ENCODE measurements at places on chromosomes 2 and 18. TPM values are rescaled to one million over a fixed set of nuclear protein-coding genes. Genes with fewer than 3 reads are reported as not detected.

Gene DTNA
- 208 TPM for total RNA-seq

Gene CHRNG
- not detected for total RNA-seq

Gene GCG
- not detected for total RNA-seq

Gene VRK2
- 20.0 TPM for total RNA-seq

Gene ZSWIM2
- total RNA-seq: not detected

Gene FHL2
- 467 TPM for total RNA-seq

Gene CNGA3
- total RNA-seq: not detected

Gene HOXD13
- total RNA-seq: not detected

Gene CAPN14
- 0.16 TPM for total RNA-seq

- no peak for DNase-seq
These were observed 3.6 kb upstream of the GYPC start for GRCh38 chr2:126652323-126652891.

DNA sequence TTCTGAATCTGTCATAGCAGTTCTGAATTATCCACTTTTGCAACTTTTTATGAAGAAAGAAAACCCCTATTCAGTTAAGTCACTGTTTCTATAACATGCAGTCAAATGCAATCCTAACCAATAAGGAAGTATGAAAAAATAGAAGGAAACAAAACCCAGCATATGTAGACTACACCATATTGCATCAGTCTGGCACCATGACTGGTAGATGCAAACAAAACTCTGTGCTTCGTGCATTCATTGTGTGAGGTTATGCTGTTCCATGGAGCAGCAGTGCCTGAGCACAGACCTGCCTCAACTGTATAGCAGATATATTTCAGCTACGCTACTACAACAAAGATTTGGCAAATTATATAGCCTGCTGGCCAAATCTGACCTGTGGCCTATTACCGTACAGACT lies 325.5 kb downstream of the LRP1B start:
- DNase-seq: no peak

DNA sequence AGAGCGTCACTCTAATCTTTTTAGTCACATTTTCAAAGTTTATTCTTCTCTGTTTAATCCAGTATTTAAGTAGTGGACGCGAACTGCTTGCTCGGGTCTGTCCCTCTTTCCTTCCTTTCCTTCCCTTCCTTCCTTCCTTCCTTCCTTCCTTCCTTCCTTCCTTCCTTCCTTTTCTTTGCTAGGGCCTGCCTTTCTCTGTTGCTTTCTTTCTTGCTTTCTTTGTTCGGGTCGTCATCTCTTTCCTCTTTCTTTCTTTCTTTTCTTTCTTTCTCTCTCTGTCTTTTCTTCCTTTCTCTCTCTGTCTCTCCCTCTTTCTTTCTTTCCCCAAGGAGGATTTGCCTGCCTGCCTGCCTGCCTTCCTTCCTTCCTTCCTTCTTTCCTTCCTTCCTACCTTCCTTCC lies 3.0 kb upstream of the ACKR3 start:
- DNase-seq: no peak

DNA sequence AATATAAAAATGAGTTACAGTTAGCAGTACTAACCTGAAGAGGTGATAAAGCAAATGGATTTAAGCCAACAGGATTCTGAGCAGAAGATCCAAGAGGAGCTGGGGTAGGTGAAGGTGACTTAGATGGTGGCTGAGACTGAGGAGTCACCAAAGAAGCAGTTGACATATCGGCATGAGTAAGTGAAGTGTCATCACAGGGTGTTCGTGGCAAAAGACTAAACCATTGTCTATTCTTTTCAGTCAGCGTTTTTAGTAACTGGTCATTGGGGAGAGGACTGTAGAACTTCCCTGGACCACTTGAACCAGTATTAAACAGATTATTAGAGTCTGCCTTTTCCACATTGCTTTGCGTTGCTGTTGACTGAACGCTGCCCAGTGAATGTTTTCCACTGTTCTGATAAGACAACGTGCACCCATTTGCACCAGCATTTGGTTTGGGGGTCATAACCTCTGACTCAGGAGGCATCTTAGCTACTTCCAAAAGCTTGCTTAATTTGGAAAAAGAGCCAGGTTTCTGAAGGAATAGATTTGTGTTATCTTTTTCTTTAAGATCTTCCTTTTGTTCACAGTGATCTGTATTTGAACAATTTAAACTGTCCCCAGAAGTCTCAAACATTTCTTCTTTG lies 63.3 kb upstream of the WDSUB1 start:
- no peak for DNase-seq

DNA sequence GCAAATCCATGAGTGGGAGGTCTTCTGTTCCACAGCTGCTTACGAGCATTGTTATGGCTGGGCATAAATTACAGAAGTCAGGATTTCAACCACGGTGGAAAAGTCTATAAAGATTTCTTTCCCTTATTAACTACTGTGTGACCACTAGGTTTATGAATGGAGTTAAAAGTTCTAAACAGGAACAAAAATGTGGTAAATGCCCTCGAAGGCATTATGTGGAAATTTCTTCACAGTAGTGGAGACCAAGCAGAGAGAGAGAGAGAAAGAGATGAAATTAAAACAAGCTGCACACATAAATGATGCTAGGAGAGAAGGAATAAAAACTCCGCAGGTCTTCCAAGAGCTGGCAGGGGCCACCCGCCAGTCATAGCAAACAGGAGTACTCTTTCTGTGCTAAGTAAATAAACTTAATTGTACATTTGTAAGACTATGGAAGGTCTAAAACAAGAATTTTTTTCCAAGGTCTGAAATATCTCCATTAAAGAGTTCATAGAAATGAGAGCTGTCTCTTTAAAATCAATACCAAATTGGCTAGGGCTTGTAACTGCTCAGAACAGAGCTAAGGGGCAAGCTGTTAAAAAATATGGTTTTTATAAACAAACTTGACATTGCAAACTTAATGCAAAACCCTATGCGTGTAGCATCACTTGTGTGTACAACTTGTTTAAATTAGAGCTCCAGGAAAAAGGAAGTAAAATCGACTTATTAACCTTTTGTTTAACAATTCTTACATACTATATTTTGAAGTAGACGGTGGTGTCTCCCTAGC lies 438.2 kb downstream of the MEIS1 start:
- no peak for DNase-seq

DNA sequence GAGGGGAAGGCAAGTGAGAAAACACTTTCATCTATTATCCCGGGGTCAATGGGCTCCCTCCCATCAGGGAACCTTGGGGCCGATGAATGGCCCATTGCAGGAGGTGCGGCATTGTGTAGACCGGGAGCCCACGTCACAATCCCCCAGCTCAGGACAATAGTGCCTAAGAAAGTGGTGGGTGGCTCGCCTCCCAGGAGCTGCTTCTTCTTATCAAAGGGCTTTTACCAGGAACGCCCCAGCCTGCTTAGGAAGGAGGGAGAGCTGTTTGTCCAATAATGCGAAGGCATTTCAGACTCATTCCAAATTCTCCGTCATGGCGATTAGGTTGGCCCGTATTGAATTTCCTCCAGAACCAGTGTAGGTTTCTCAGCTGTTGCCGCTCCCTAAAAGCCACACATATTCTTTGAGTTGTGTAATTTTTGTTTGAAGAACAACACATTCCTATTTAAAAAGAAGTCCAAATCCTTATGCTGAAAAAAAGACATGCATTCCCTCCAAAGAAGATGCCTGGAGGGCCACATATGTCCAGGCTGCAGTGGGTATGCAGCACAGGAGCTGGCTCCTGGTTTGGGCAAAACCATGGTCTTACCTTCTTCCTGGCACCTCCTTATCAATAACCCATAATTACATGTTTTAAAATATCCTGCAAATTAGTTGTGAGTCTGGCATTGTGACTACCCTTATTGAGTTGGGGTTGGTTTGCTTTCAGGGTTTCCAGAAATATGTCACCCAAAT lies 264.7 kb downstream of the MYCN start:
- no peak for DNase-seq

GRCh38 chr2:23593752-23594459 lies 208.9 kb downstream of the KLHL29 start:
- DNase-seq: peak; percentile 68

- DNase-seq: no peak
These were observed 18.1 kb downstream of the LPIN2 start for GRCh38 chr18:2994603-2995432.

DNA sequence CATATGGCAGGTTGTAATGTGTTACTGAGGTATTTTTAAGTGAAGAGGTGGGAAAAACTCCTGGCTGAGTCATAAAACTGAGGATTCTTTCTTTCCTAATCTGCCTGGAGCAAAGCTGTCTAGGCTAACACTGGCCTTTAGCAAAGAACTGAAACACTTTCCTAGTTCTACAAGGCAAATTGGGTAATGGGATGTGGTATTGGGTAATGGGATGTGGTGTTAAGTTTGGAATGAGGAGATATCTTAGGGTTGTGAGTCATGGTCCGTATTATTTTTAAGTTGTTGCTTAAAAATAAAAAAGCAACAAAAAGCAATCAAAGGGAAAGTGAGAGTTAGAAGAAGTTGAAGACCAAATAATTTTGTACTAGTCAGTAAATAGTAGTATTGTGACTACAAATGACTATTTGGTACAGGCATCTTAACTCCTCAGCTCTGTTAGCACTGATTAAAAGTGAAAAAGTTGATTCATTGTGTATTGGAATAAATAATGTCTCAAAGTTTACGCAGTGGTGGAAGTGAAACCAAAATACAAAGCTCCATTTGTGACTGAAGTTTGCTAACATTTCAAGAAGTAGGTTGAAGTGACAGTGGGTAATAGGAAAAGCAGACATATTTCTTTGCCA lies 216.8 kb downstream of the CAMKMT start:
- no peak for DNase-seq

- no peak for DNase-seq
These were observed 115.0 kb upstream of the THUMPD2 start for GRCh38 chr2:39894082-39894481.

GRCh38 chr2:242029422-242030225 lies 160.1 kb downstream of the RTP5 start:
- DNase-seq: no peak

DNA sequence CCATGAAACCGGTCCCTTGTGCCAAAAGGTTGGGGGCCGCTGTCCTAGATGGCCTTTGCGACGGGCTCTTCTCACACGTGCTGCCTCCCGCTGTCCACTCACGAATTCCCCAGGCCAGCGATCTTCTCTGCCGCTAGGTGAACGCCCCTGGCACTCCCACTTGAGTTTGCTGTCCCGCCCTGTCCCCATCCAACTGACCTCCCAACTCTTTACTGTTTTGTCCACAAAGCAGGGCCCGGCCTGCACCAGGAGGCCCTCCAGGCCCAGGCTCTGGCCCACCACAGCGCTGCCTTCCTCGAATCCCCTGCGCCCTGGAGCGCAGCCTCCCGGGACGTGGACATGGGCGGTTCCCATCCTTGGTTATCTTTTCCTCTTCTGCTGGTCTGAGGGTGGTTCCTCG lies 69.7 kb upstream of the PXDN start:
- no peak for DNase-seq

- DNase-seq: no peak
These were observed 435.1 kb downstream of the MTX2 start for GRCh38 chr2:176704282-176704858.

DNA sequence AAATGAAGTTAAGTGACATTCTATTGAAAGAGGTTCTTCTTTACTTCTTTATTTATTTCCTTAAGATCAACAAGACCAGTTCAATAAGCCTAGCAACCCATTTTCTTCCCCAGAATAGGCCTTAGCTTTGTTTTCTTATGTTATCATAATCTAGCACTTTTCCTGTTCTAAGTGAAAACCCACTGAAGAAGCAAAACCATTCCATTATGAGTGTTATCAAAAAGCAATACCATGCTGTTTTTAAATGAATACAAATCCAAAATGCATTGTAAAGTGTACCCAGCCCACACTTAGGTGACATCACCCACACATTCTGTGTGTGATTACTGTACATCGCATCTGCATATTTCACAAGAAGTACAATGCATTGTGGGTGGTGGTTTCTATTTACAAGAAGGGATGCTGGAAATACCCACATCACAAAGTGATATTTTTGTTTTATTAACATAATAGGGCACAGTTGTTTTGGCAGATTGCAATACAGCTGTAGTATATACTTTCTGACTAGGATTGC lies 679.5 kb downstream of the KCNJ3 start:
- DNase-seq: no peak

DNA sequence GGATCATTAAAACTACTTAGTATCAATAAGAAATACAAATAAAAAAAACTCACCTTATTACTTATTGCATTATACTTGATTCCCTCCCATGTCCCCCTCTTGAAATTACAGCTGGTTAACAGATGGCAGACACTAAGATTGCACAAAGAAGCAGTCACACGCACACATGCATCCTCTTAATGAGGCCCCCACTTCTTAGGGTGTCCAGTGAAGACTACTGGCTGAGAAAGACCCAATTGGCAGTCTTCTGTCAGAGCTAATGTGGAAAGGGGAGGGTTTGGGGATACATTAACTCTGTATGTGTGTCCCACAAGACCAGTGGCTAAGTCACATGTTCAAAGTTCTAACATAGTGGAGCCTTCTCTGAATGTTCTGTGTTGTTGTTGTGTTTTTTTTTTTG lies 210.7 kb downstream of the MTX2 start:
- no peak for DNase-seq

- DNase-seq: no peak
These were observed 149.4 kb upstream of the DNMT3A start for GRCh38 chr2:25491003-25491696.

- no peak for DNase-seq
These were observed 1027.2 kb upstream of the ACVR2A start for GRCh38 chr2:146817613-146818012.

- DNase-seq: no peak
These were observed 152.5 kb upstream of the SKOR2 start for GRCh38 chr18:47403949-47404348.

- DNase-seq: no peak
These were observed 51.1 kb downstream of the AP1S3 start for GRCh38 chr2:223786236-223786635.

DNA sequence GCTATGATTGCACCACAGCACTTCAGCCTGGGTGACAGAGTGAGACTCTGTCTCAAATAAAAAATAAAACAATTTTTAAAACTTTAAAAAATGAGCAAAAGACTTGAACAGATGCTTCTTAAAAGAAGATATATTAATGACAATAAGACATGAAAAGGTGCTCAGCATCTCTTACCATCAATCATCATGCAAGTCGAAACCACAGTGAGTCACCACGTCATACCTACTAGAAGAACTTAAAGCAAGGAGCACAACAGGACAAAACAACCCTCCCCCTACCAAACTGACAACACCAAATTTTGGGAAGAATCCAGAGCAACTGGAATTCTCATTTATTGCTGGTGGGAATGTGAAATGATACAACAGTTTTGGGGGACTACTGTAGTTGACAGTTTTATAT lies 251.6 kb downstream of the BCL2 start:
- no peak for DNase-seq

- DNase-seq: no peak
These were observed 233.5 kb upstream of the ATP5MC3 start for GRCh38 chr2:175414882-175415487.

GRCh38 chr2:32949260-32949659 lies 2.5 kb downstream of the LTBP1 start:
- DNase-seq: no peak

Measured in cardiac septum (tissue), 1 donor.